ENCODE measurements at places on chromosomes 5 and 9.

GRCh38 chr5:174493530-174493929 lies 230.9 kb upstream of the MSX2 start:
- DNase-seq = no peak

GRCh38 chr9:95508242-95508967 lies 8.4 kb downstream of the PTCH1 start:
- peak; percentile 50 for DNase-seq

DNA sequence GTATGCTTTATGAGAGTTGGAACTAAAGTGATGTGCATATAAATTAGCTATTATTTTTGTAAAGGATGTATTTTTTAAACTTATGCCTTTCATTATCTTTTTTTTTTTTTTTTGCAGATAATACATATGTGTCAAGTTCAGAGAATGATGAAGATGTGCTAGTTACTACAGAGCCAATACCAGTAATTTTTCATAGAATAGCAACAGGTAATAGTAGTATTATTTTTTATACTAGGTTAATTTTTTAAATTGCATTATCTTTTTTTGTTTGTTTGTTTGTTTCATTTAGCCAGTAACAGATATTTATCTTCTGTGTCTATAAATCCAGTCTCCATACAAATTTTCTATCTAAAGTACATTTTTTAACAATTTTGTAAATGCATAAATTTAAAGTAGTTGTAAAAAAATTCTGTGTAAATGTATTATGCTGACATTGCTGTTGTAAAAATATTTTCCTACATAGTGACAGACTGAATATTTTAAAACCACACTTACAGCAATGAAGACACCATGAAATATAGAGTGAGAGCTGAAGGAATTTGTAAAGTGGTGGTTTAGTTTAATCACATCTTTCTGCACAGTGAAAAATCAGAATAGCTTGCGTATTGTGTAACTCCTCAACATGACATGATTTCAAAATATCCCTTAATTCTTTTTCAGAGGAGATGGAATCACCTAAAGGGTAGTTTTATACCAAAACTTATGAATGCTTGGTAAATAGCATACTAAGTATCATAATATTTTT lies 93.3 kb downstream of the PARP8 start:
- no peak for DNase-seq

DNA sequence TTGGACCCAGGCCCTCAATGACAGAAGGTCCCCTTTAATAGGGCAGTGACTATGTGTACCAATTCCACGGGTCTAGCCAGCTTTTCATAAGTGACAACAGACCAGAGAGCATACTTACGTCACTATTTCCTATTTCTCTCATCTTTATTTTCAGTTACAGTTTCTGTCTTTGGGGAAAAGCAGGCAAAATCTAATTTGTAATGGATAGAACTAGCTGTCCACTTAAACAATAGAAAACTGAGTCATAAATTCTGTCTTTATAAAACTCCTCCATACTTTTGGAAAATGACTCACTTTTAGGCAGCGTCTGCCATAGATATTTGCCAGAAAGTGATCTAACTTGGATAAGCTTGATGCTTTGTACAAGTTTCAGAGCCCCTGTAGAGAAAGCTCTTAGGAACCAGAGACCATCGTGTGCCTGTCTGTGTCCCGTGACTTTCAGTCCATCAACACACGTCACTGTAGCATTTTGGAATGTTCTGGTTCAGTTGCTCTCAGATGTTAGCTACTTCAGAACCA lies 101.9 kb downstream of the F2RL2 start:
- DNase-seq = no peak

DNA sequence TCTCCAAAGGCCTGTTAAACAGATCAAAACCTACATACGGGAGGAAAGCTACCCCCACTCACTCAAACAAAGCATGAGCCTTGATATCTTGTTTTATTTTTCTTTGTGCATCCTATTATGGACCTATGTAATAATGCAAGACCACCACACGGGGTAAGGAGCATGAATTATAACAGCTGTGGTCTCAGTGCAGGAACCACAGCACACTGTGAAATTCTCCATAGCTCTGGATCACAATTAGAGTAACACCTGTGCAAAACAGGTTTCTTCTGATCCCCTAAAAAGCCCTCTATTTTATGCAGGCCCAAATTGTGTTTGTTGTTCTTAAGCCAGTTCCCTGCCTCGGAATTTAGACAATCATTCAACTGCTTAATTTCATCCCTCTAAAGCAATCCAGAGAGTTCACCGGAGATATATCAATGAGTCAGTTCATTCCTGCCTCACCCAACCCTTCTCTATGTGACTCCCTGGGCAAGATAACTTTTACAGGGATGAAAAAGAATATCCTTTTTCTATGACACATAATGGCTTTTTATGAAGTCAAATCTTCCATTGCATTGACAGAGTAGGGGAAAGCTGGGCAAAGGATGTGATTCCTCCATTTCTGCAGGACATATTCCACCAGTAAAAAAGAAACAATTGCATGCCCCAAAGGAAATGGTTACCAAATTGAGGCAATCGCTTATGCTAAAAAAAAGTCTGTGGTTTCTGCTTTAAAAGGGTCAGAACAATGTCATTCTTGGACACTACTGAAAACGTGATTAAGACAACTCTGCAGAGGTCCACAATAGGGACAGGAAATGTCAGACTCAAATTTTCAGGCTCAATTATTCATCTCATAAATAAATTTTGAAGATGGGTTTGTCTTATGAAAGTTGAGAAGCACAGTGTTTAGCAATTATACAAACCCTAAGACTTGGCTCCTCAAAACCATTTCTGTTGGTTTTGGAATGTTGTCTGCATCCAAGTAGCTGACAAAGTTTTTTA lies 41.6 kb upstream of the FST start:
- no peak for DNase-seq

Data from erythroblast (primary cell).